ENCODE measurements at places on chromosomes 5 and 9.

GRCh38 chr5:149940941-149941644, 3.5 kb downstream of the PDE6A start:
- no peak for DNase-seq

DNA sequence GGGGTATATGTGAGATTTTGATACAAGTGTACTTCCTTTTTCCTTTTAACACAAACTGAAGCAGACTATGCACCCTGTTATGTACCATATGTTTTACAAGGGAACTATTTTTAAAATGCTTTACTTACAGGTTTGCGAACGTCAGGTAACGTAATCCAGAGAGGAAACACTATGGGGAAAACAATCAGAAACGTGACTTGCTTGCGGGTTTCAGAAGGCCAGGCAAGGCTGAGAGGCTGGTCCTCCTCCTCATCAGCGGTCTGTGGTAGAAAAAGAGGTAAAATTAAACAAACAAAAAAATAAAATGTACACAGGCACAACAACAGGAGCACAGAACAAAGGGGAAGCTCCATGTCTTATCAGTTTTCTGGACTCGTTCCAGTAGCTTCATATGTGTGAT, 141.2 kb downstream of the ACER2 start:
- no peak for DNase-seq

DNA sequence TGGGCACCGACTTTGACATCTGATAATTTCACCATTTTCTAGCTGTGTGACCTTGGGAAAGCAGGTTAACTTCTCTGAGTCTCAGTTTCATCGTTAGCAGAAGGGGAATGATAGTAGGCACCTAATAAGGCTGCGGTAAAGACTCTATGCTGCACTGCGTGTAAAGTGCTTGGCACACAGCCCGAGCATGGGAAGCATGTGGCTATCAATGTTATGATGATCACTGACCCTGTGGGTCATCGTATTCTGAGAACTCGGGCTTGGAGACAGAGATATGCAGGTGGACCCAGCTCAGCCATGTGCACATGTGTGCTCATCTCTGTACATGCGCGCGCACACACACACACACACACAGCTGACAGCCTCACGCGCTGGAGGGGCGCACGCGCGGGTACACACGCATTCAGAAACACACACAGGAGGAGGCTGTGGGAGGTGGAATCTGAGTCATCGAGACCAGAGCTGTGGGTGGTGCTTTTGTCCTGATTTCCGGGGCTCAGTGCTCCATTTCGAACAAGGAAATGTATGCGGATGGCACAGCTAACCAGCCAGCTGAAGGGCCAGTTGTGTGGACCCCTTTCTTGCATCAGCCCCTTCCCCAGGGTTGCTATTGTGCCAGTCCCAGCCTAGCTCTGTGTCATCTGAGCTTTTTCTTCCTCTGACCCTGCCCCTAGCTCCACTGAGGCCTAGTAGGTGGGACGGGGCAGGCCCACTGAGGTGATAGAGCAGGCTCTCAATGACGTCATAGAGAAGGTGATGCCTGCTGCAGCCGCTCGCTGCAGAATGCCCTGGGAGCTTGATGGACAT, 11.1 kb upstream of the ARAP3 start:
- DNase-seq = peak; percentile 69

GRCh38 chr5:132456296-132456986, 34.1 kb downstream of the IRF1 start:
- no peak for DNase-seq

DNA sequence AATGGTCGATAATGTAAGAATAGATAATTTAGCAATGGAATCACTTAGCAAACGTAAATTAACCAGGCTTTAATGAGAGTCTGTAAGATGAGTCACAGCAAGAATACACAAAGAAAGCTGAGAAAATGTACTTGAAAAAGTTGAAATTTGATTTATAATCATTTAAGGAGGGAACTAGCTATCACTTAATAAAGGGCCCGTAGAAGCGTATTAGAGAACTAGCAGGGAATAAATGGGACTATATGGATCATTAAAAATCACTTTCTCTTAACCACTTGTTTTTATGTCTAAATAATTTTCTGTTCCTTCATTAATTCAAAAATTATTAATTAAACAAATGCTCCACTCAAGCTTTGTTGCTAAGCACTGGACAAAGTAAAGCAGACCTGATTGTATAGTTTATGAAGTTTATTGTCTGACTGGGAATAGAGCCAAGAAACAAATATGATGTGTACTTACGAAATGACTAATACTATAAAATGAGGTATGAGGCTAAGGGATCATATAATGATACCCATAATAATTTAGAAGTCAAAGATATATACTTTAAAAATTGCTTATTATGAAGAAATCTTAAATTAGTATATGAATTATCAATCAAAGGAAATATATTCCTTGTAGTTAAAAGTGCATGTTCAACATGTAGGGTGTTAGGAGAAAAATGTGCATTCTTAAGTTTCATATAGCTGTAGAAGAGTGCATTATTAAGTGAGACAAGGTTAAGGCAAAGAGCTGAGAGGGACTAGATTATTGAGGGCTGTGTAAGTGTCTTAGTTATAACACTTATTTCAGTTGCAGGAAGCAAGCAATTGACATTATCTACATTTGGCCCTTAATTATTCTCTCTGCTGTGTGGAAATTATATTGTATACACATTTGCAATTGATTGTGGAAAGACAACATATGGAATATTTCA, 196.8 kb downstream of the PRDM9 start:
- no peak for DNase-seq

GRCh38 chr5:61414806-61415205, 82.7 kb downstream of the ZSWIM6 start:
- DNase-seq = no peak

- no peak for DNase-seq
Observed at GRCh38 chr5:96433066-96433447, at the start of gene PCSK1. Gene PCSK1 (minus strand): TSS chr5:96433248. CDS start chr5:96433042, 206 bp downstream.

- no peak for DNase-seq
Observed at GRCh38 chr9:93679536-93680442, 103.4 kb downstream of the PHF2 start.

DNA sequence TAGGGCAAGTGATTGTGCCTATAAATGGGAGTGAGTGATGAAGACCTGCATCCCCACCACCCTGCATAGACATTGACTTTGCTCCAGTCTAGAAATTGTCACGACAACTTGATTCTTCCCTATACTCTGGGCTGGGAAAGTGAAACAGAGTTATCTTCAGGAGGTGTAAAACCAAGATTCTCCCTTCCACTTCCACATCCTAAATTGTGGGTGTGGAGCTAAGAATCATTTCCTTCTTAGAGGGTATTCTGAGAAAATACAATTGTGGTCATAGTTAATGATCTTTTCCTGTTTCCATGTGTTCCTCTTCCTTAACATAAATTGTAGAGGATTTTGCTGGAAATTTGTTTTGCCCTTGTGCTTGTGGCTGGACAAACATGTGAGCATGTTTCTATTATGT, 96.8 kb upstream of the PJA2 start:
- no peak for DNase-seq

DNA sequence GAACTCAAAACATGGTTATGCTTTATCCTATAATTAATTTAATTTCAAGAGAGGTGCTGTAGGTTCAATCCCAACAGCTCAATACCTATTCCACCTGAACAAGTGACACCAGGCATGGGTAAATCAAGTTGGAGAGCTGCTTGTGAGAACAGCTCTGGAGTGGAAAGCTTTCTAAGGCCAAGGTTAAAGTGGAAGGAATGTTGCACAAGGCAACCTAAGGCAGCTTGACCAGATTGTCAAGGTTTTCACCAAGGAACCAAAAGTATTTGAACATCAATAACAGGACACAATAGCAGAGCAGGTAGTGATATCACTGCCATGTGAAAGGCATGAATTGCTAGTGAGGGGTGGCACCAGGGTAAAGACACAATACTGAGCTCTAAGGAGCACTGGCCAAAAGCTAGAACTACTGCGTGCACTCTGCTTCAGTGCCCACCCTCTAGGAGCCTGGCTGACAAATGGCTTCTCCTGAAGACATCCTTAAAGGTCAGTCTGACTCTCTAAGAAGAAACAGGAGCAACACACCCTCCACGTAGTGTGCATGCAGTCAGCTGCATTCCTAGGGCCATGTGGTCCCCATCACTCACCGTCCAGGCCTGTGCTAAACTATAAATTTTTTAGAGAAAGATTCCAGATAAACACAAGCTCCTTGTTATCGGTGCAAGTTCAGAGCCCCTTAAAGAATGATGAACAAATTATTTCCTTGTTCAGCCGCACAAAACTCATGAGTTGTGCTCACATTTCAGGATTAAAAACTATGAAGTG, 677.7 kb upstream of the KLF4 start:
- DNase-seq = no peak

- no peak for DNase-seq
Observed at GRCh38 chr9:92720209-92720765, 44.3 kb downstream of the BICD2 start.

GRCh38 chr5:173318330-173318729, 9.9 kb downstream of the STC2 start:
- no peak for DNase-seq
